HCEC 1CT (cell line): ENCODE measurements at places on chromosomes 3 and 15.
A peak's percentile ranks its signal among the peaks of the same experiment; 100 is the strongest.

- DNase-seq = no peak
Measured at GRCh38 chr3:42804831-42805132, 492 bp upstream of the HIGD1A start.

DNA sequence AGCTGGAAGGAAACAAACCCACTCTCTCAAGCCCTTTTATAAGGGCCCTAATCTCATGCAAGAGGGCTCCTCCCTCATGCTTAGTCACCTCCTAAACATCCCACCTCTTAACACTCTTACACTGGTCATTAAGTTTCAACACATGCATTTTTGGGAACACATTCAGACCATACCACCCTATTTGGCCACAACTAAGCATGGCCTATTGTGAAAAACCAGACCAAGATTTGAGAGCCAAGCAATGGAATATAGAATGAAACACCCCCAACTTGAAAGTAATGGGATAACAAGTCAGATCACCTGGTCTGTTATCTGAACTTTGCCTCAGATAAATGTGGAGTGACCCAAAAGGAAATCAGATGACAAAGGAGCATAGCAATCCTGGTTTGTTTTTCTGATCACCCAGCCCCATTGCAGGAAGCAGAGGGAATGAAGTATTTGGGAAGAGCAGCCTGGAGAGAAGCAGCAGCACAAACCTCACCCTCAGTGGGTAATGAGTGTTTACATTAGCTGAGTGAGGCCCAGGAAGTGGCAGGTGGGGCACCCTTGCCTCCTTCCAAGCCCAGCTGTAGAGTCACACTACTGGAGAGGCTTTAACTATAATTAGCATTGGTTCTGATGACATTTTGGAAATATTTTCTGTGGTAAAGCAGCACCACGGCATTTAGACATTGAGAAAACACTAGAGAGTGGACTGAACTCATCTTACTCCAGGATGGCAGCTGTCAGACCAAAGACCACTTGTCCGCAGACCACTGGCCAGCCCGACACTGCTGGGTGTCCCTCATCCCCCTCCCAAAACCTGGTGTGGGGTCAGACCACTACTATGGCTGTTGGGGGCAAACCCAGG, 48.8 kb upstream of the PRTG start:
- peak; percentile 90 for DNase-seq

DNA sequence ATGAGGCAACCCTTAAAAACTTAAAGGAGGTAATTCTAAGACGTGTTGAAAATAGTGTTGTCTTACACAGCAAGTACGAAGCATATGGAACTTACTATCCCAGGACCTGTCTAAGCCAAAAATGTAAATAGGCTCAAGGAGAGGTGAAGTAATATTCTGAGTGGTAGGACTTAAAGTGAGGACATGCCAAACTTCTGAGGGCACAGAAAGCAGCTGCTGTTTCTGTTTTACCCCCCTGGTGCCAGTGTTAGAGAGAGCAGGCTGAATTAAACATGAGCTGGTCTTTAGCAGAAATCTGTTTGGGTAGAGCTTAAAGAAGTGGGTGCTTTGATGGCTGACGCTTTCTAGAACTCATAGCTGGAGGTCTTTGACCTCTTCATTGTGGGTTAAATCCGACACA, 149.7 kb upstream of the NPHP3 start:
- no peak for DNase-seq

DNA sequence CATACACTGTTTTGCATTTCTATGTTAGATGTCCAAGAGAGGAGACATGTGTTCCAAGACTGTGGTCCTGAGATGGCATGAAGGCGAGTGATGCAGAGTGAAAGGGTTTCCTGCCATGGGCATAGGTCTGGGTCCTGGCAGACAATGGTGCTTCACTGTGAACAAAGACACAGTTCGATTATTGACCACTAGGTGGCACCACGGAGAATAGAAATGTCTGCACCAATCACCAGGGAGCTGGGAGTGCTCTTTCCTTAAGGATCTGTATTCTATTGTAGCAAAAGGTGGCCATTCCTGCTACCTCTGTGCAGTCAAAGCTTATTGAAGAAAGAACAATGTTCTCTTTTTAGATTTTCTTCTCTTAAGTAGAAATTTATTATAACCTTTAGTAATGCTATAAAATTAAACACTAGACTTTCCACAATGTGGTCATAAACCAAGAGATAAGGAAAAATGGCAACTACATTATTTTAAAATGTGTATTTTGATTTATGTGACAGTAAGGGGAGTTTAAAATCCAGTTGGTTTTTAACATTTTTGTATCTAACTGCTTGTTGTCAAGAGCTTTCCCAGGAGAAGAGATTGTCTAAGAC, 88.7 kb downstream of the GABRG3 start:
- no peak for DNase-seq

DNA sequence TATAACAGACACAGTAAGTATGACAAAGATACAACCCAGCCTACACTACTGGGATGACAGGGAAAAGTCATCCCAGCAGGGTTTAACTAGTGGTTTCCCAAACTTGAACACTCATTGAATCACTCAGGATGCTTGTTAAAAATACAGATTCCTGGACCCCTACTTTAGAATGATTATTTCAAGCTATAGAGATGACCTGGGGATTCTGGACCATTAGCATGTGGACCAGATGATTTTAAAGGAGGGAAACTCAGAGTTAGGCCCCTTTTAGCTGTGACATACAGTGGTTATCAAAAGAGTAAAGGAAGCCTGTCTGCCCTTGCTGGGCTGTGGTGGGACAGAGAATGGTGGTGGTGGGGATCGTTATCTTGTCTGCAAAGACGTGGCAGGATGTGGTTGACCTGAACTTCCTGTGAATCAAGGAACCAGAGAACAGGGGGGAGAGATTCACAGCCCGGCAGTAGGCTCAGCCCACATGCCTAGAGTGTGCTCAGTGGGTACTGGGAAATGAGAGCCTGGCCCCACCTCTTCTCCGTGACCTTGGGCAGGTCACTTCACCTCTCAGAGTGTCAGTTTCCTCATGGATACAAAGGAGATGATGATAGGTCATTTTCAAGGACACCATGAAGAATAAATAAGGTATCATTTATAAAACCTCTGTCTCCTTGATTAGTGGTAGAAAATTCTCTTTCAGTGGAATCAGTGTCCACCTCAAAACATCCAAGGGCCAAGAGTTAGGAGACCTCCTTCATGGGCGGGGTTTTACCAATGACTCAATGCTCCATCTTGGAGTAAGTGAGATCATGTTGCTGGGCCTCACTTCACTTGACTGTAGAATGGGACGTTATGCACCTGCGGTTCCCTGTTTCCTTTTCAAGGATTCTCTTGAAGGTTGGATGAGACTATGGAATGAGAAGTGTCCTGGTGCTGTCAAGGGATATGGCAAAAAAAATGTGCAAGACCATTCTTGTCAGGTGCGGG, 306.5 kb downstream of the RPLP1 start:
- peak; percentile 38 for DNase-seq

DNA sequence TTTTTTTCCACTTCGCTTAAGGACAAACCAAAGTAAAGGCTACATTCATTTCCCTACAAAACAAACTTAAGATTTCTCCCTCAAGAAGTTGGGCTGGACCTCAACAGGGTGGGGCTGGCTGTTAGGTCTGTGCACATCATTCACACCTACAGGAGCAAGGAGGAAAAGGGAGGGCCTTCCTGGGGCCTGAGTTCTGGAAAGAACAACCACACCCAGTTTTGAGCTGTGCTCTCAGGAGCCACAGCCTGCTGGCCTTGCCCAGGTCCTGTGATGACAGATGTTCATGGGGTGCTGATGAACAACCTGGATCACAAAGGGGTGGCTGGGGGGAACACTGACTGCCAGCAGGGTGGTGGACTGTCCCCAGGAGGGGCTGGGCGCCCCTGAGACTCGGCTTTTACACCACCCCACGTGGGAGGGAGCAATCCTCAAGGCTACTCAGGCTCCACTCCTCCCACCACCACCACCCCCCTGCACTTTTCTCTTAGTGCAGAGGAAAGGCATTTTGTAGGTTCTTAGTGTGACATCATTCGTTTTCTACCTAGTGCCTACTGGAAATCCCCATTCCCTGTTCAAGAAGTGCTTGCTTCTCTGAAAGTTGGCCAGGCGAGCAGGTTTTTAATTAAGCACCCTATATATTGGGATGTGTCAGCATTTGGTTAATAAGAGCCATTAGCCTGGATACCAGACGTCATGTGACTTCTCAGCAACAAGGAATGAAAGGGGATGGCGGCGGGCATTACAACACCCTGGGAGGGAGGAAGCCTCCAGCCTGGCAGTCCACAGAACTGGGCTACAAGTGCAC, 35.7 kb downstream of the CCNB2 start:
- DNase-seq = no peak

DNA sequence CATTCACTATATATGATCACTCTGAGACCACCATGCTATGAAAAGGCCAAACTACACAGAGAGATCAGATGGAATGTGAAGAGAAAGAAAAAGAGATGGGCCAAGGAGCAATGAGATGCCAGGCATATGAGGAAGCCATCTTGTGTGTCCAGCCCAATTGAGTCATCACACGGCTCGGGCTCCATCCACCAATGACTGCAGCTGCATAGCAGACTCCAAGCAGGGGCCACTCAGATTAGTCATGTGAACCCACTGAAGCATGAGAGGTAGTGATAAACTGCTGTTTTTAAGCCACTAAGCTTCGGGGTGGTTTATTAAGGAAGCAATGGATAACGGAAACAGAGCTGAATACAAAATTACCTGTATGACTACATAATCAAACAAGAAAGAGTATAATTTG, 185.9 kb downstream of the SUCLG2 start:
- DNase-seq = peak; percentile 39

DNA sequence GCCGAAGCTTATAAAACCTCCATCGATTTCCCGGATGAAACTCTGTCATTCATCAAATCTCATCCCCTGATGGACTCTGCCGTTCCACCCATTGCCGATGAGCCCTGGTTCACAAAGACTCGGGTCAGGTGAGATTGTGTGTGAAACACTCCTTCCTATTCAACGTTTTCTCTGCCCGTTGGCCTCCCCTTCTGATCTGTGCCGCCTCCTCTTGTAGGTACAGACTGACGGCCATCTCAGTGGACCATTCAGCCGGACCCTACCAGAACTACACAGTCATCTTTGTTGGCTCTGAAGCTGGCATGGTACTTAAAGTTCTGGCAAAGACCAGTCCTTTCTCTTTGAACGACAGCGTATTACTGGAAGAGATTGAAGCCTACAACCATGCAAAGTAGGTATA, 47.4 kb downstream of the SEMA6D start:
- DNase-seq = no peak

GRCh38 chr3:102237181-102237580, 197.6 kb upstream of the ZPLD1 start:
- no peak for DNase-seq

- DNase-seq = no peak
Measured at GRCh38 chr3:47097864-47098263, 66.0 kb downstream of the SETD2 start.

- no peak for DNase-seq
Measured at GRCh38 chr3:102573483-102574028, 138.7 kb downstream of the ZPLD1 start.

- DNase-seq = no peak
Measured at GRCh38 chr3:5186089-5186857, 1.2 kb upstream of the EDEM1 start.

GRCh38 chr3:55330756-55331155, 156.3 kb downstream of the WNT5A start:
- no peak for DNase-seq

DNA sequence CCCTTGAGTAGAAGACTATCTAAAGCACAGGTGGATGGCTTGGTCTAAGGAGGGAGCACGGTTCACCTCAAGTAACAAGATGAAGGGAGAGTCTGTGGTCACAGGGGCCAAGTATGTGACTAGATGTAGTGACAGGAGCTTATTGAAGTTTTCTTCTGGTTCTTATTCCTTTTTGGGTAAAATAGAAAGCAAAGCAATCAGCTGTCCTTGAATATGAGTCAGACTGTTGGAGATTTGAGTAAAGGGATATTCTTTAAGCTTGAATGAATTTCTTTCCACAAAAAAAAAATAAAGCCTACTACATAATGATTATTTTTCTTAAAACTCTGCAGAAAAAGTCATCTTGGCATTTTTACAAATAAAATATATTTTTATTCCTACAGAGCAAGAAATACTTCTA, 1.5 kb upstream of the CNTN6 start:
- no peak for DNase-seq

DNA sequence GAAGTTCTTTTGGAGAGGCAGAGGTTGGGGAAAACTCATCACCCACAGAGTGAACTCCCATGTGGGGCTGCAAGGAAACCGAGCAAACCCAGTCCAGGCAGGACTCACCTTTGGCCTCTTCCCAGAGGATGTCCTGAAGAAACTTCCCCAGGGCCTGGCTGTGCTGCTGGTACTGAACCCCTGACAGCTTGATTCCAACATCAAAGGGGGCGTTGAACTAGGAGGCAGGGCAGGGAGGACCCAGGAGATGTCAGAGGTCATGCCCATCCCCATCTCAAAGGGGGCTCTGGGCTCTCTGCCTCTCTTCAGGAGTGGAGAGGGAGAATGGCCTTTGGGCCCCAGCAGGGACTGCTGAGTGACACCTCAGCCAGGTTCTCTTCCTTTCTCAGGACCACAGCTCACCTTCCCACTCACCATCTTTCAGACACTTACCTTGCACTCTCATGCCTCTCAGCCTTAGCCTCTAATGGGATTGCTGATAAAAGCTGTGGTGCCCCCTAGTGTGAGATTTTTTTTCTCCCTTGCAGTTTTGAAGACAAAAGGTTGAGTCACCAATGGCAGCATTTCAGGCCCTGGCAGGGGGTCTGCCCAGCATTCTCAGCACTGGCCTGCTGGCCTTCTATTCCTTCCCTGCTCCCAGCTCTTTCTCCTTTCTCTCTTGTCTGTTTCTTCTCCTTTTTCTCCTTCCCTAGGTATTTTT, 6.0 kb downstream of the GHRL start:
- peak; percentile 53 for DNase-seq

GRCh38 chr3:21331321-21331720, 419.7 kb downstream of the ZNF385D start:
- no peak for DNase-seq

DNA sequence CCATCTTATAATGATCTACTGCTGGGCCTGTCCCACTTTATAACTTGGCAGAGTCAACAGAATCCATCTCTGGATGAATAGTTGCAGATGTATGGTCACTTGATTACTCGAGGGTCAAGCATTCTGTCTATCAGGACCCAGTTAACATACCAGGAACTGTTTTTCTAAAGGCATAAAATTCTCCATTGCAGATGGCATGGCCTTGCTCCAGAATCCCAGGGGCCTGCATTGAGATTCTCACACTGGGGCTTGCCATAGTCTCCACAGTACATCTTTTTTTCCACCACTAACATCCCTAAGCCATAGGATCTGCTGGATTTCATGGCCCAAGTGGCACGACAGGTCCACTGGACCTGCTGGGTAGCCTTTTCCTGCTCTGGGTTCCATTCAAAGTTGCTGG, 68.5 kb upstream of the CACNA1D start:
- no peak for DNase-seq
